Renal cortical epithelial cell (primary cell): ENCODE measurements at places on chromosomes 13 and 19. TPM values are rescaled to one million over a fixed set of nuclear protein-coding genes. Genes with fewer than 3 reads are reported as not detected.

DNA sequence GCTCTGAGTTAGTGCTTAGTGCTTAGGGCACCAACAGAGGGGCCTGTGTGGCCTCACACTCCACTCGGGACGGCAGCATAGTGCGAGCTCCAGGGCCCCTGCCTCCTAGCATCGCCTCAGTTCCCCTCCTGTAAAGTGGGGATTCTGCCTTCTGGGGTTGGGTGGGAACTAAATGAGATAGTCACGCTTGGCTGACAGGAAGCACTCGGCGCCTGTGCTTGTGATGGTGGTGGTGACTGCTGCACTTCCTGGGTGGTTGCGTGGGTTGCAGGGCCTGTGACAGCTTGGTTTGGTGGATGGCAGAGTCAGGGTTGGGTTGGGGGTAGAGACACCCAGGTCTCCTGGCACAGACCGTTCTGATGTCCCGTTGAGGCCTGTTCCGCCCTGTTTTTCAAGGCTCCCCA lies 7.7 kb downstream of the PLEKHF1 start:
- DNase-seq, result no peak

DNA sequence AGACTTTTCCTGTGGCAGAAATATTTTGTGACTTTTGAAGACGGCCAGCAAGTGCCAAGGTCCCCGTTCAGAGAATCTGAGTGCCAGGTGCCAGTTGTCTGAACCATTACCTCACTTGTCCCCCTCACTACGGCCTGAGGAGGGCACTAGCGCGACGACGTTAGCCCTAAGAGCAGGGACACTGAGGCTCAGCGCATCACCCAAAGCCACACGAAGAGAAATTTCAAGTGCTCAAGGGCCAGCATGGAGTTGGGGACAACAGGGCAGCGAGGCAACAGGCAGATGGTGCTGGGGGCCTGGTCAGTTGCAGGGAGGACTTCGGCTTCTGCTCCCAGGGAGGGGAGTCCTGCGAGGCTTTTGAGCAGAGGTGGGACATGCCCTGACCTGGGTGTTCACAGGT lies 9.5 kb upstream of the TYK2 start:
- no peak for DNase-seq

GRCh38 chr13:29315847-29316246 lies 279.6 kb downstream of the SLC7A1 start:
- no peak for DNase-seq

LYPD5 gene
- total RNA-seq, result 0.35 TPM in 2 replicates

- DNase-seq, result no peak
These were observed 14.4 kb upstream of the ANKRD10 start for GRCh38 chr13:110929104-110929777.
